Mucosa of gallbladder (tissue), 1 donor: ENCODE measurements at places on chromosomes 3 and 15. TPM values are rescaled to one million over a fixed set of nuclear protein-coding genes. Genes with fewer than 3 reads are reported as not detected.

ANKRD63 gene
- total RNA-seq = 1.6 TPM

ITIH1 gene
- total RNA-seq = 4.8 TPM

GOLGA6L24 gene
- not detected for total RNA-seq

SYNPR gene
- total RNA-seq = not detected

EFL1 gene
- total RNA-seq = 22.9 TPM

P2RY14 gene
- 14.6 TPM for total RNA-seq

SLC12A1 gene
- not detected for total RNA-seq

CHRFAM7A gene
- total RNA-seq = 1.4 TPM

GALNT15 gene
- 3.9 TPM for total RNA-seq

PAK6 gene
- total RNA-seq = 7.9 TPM

TKT gene
- total RNA-seq = 396 TPM

HEMK1 gene
- 29.3 TPM for total RNA-seq

LINGO1 gene
- 2.3 TPM for total RNA-seq

ATP8B4 gene
- 15.8 TPM for total RNA-seq

SST gene
- 3.0 TPM for total RNA-seq

IL16 gene
- total RNA-seq = 16.5 TPM

CDHR4 gene
- 0.09 TPM for total RNA-seq

REC114 gene
- not detected for total RNA-seq

ULK4 gene
- total RNA-seq = 9.8 TPM

B2M gene
- total RNA-seq = 2,061 TPM

GOLGA8J gene
- total RNA-seq = not detected

P2RY1 gene
- total RNA-seq = 9.1 TPM

ANKUB1 gene
- total RNA-seq = not detected

RUBCN gene
- 29.3 TPM for total RNA-seq

PROK2 gene
- not detected for total RNA-seq

IMPDH2 gene
- total RNA-seq = 136 TPM

B3GALNT1 gene
- 13.4 TPM for total RNA-seq

ST3GAL6 gene
- 5.9 TPM for total RNA-seq

NRG4 gene
- not detected for total RNA-seq

CHST13 gene
- 0.29 TPM for total RNA-seq

NBEAL2 gene
- total RNA-seq = 150 TPM

CYP1A1 gene
- 13.8 TPM for total RNA-seq

FETUB gene
- not detected for total RNA-seq

TRH gene
- total RNA-seq = not detected

EFHB gene
- 0.75 TPM for total RNA-seq

LEKR1 gene
- total RNA-seq = 2.2 TPM

IL17RE gene
- 91.5 TPM for total RNA-seq

AADAC gene
- total RNA-seq = 17.7 TPM

P2RY12 gene
- 7.6 TPM for total RNA-seq

DAZL gene
- total RNA-seq = not detected

ZBTB47 gene
- total RNA-seq = 41.2 TPM

SOX14 gene
- not detected for total RNA-seq

RTF1 gene
- total RNA-seq = 32.1 TPM

GOLGA8S gene
- 0.29 TPM for total RNA-seq

CYP11A1 gene
- 0.72 TPM for total RNA-seq

FBXL2 gene
- total RNA-seq = 8.4 TPM

CNTN6 gene
- not detected for total RNA-seq

ZBBX gene
- total RNA-seq = not detected

GRK7 gene
- total RNA-seq = not detected

PTH1R gene
- 11.7 TPM for total RNA-seq

SEMA3G gene
- total RNA-seq = 11.6 TPM

MCF2L2 gene
- 1.8 TPM for total RNA-seq
